Stimulated activated CD4-positive, alpha-beta T cell treated with anti-CD3 and anti-CD28 coated beads, Interleukin-2, amount 100 ng/mL, for 24 hours (primary cell): ENCODE measurements at places on chromosomes 11 and 22.

- no peak for DNase-seq
Observed at GRCh38 chr11:47915783-47916182, 64.6 kb upstream of the PTPRJ start.

- DNase-seq = no peak
Observed at GRCh38 chr22:32828150-32828549, 26.6 kb downstream of the TIMP3 start.

DNA sequence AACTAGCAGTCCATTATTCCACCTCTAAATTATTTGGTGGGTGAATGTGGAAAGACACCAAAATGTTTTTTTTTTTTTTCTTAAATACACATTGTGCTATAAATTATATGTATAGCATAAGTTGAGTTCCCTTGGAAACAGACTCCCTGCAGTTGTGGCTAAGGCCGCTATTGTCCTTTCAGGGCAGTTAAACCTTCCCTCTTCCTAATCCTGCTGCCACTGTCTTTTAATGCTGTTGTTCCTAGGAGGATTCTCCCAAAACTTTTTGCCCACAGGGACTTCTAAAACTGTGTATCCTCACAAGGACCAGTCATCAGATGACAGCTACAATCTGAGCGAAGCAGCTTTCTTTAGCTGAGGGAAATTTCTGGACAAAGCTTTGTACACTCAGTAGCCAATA lies 478.9 kb upstream of the CHORDC1 start:
- no peak for DNase-seq

- DNase-seq = no peak
Observed at GRCh38 chr11:29518389-29519174, 498.2 kb downstream of the KCNA4 start.

DNA sequence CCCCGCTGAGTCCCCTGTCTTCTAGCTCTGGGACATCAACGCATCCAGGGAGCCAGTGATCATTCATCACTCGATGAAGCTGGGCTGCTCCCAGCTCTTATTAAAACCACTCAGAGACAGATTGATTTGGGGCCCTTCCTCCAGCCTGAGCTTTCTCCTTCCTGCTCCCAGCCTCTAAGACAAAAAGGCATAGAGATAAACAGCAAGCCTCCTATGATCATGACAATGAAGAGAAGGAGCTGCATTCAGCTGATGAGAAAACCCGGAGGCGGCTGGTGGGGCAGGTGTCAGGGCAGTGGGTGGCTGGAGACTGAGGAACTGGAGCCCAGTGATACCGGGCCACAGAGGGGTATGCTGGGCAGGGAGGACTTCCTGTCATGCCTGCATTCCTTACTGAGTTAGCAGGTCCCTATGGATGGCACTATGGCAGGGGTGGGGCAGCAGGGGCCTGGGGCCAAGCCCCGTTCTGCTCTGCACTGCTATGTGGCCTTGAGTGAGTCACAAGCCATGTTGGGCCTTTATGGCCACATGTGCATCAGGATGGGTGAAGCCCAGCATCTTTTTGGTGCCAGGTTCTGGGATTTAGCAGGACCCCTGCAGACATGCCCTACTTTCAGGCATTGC lies 20.2 kb downstream of the PVALB start:
- DNase-seq = no peak

DNA sequence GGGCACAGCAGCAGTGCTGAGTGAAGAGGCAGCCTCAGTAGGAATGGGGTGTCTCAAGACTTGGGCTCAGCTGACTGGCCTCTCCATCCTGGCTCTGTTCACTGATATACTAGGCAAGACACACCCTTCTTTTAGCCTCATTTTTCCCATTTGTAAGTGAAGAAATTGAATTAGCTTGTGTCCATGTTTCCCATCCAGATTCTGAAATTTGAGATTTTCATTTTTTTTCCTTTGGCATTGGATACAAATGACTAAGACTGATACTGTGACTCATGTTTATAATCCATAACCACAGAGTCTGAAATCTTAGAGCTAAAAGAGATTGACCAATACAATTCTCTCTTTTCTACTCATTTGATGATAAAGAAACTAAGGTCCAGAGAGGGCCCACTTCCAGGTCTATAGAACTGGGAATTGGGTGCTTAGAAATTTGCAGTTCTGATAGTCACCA lies 110.9 kb downstream of the KCNC1 start:
- DNase-seq = no peak

GRCh38 chr11:57402188-57403002 lies 11.9 kb upstream of the PRG2 start:
- no peak for DNase-seq

DNA sequence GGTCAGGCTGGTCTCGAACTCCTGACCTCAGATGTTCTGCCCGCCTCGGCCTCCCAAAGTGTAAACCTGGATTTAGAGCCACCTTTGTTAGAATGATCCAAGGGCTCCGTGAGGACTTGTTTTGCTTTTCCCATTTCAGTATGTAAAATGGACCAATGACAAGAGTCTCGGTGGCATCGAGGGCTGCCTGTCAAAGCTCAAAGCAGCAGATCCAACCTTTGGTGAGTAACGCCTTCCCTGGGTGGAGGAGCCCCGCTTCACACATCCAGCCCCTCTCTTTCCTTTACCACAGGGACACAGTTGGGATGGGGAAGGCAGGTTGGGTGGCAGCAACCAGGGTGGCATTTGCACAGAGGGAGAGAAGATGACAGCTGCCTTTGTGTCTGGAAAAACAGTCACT lies 4.4 kb downstream of the TTC38 start:
- DNase-seq = no peak

DNA sequence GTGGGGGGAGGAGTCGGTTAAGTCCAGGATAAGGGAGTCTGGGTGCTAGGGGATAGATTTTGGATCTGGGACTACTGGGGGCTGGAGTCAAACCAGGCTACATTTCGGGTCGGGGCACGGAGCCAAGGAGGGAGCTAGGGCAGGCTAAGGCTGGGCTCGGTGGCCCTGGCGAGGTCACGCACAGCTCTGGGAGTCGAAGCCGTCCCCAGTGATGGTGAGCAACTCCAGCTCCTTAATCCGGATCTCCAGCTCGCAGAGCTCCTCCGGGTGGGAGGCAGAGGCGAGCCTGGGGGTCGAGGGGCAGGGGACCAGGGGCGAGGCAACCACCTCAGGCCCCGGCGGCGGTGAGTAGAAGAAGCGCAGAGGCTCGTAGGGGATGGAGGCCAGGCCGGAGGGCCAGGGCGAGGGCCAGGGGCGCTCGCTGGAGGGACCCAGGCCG lies 544 bp downstream of the C11orf91 start:
- no peak for DNase-seq

GRCh38 chr11:2531277-2531986 lies 86.6 kb downstream of the KCNQ1 start:
- DNase-seq = peak; percentile 76

DNA sequence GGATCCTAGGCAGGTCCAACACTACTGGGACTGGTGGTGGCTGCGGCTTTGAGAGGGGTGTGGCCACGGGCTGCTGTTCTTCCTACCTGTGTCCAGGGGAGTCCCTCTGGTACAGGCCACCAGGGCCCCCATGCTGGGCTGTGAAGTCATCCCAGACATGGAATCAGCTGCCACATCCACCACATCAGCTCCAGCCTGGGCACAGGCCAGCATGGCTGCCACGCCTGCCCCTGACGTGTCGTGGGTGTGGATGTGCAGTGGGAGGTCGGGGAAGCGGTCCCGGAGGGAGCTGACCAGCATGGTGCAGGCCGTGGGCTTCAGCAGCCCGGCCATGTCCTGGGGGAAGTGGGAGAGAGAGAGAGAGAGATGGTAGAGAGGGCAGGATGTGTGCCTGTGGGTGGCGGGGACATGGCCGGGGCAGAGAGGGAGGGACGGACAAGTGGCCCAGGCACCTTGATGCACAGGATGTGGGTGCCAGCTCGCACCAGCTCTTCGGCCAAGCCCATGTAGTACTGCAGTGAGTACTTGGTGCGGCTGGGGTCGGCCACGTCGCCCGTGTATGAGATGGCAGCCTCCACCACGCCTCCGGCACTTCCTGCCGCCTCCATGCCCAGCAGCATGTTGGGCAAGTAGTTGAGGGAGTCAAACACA lies 6.2 kb upstream of the LRFN4 start:
- no peak for DNase-seq

DNA sequence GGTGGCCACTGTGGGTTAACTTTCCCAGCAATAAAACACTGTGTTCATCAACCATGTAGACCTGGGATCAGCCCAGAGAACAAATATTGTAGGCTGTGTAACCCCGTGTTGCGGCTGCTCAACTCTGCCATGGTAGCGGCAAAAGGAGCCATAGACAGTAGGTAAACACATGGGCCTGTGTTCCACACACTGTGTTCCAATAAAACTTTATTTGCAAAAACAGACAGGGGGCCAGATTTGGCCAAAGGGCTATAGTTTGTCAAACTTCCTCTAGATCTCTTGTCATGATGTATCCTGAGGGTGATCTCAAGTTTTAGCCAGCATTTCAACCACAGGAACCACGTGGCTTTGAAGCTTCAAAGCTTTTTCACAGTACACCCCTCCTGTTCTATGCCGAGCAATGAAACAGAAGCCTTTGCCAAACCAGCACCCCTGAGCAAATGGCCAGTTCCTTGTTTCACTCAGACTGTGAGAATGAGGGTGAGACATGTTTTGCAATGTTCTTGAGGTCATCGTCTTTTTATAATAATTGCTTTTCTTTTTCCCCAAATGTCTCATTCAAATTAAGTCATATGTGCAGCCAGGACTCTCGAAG lies 49.9 kb upstream of the FADD start:
- DNase-seq = no peak

DNA sequence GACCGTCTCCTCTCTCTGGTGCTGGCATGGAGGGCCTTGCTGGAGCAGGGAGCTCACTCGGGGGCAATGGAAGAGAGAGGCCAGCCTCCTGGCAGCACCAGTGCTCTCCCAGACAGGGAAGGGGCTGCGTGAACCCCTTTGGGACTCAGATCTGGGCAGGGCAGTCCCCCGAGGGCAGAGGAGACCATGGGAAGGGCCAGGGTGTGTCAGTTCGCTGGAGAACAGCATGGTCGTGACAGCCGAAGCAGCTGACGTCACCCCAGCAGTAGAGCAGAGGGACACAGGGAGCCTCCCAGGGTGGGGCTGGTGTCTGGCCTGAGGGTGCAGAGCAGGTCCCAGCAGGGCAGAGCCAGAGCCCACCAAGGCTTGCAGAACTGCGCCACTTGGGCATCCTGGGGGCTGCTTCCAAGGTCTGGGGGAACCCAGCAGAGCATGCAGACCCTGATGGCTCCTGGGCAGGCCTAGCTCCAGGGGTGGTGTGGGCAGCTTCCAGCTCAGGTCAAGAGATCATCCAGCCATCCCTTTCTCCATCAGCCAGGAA lies 71.0 kb upstream of the KCNQ1OT1 start:
- no peak for DNase-seq

DNA sequence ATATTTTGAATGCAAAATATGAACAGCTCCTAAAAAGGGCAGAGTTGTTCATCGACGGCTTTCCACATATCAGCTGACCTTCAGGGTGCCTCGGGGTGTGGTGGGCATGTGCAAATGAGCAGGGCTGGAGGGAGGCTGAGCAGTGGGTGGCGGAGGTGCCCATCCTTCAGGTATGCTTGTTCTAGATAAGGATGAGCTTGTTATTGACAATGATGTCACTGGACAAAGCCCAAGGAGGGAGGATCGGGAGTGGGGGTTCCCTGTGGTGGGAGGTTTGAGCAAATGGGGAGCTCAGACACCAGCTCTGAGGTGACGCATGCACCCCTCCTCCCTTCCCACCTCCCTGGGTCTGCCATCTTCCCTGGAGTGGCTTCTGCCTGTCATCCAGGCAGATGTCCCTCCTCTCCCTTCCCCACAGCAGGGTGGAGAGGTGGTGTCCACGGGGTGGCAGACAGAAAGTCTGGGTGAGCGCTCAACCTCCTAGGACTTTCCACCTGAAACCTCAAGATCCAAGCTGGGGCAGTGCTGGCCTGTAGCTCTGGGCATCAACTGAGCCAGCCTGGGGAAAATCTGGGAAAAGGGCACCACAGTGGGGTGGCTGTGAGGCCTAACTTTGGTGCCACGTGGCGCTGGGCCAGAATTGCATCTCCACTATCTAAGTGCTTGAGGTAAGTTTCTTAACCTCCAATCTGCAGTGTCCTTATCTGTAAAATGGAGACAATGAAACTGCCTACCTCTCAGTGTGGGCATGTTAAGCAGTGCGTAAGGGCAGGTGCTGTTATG lies 106.3 kb upstream of the THY1 start:
- no peak for DNase-seq

GRCh38 chr22:37609240-37610152 lies 862 bp downstream of the GGA1 start:
- no peak for DNase-seq

DNA sequence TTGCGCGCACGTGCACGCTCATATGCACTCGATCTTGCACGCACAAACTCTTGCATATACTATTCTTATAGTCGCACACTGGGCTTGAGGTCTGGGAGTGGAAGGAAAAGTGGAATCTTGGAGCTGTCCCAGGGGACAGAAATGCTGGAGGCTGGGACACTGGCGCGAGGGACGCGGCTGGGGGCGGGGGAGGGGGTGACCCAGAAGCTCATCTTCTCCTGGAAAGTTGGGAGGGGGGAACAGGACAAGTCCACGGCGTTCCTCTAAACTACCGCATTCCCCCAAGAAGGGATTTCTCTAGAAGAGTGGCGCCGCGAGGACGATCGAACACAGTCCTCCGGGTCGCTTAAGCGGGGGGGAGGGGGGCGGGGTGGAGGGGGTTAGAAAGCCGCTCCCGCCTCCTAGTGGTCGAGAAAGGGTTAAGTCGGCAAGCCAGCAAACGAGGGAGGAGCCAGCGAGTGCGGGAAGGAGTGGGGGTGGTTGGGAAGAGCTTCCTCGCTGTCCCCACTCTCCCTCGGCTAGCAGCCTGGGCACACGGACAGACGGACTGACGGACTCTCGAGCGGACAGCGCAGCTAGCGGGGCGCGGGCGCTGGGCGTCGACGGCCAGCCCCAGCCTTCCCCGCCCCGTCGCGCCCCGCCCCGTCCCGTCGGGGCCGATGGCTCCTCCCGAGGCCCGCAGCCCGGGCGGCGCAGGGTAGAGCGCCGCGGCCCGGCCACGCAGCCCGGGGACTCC lies at the start of gene RTN4RL2:
Gene RTN4RL2 (plus strand): TSS at position 507 of the 736 bp plus-strand sequence. CDS start 338 bp downstream, outside the sequence.
- peak; percentile 62 for DNase-seq

DNA sequence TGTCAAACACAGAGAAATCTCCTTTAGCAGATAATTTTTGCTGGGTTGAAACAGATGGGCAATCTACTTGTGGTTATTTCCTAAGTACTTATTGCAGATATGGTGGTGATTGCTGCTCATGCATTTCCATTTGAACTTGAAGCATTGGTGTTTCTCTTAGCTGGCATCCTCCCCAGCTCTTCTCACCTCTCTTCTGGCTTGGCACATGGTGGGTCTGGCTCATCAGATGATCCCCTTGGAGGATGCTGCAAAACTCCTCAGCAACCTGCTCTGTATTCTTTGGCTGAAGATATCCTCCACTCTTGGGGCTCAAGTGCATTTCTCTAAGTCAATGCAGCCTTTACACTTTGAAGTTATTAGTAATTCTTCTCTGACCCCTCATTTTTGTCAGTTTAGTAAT lies 87.3 kb upstream of the MYO18B start:
- DNase-seq = no peak

GRCh38 chr22:49197505-49197904 lies 630.2 kb downstream of the BRD1 start:
- DNase-seq = no peak

GRCh38 chr11:128448981-128449713 lies 138.2 kb downstream of the ETS1 start:
- DNase-seq = no peak

- DNase-seq = no peak
Observed at GRCh38 chr22:43570531-43571165, 158.8 kb downstream of the MPPED1 start.
